Fibroblast of lung (primary cell): ENCODE measurements at places on chromosomes 7 and 10. TPM values are rescaled to one million over a fixed set of nuclear protein-coding genes. Genes with fewer than 3 reads are reported as not detected.

- no peak within 1 kb of the TSS for H3K4me3 ChIP-seq
- H3K36me3 ChIP-seq: no peaks in the 10 kb centered on the region
- no peaks in the 10 kb centered on the region for H3K4me1 ChIP-seq
- DNase-seq: peak; percentile 41
Observed at GRCh38 chr7:14902589-14903067, at the start of gene DGKB. Gene DGKB (minus strand): TSS chr7:14902751.

Gene CREM
- 25.7 and 29.9 TPM in 2 replicates for total RNA-seq

DNA sequence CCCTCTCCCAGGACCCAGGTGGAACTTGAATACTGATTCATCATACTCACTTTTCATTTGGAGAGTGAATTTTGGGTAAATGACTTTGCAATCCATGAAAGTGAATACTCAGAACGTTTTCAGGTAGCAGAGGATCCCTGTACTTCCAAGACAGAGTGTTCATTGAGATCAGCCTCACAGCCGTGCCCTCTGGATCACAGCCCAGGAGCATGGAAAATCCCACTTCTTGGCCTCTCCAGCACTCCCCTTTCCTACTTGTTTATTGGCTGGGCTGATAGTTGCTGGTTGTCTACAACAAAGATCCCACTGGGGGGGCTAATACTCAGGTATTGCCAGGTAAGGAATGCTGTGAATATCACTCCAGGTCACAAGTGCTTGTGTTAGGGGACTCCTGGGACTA is 5.9 kb downstream of the GCK start:
- peaks cover 4% of the 10 kb centered on the region for H3K4me1 ChIP-seq
- no peaks in the 10 kb centered on the region for H3K36me3 ChIP-seq
- DNase-seq: no peak
- H3K27me3 ChIP-seq: peaks cover 16% of the 10 kb centered on the region

DNA sequence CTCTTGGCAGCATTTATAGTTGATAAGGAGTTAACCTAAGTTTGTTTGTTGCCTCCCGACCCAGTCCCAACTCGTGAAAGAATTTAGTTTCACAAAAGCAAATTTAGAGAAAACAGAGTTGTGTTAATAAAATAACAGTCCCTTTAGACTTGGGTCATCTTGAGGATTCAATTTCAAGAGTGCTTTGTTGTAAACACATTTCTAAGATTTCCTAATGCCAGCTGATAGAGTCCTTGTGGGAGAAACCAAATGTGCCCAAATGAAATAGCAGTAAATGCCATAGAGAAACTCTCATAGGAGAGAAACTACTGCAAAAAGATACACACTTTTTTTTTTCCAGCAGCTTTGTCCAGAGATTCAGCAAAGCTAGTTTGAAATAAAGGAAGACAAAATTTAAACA is 211.3 kb upstream of the BMPER start:
- no peaks in the 10 kb centered on the region for H3K36me3 ChIP-seq
- no peak overlapping the region for H3K27ac ChIP-seq
- H3K27me3 ChIP-seq: no peaks in the 10 kb centered on the region
- DNase-seq: no peak
- no peak overlapping the region for H3K4me3 ChIP-seq

- no peaks in the 10 kb centered on the region for H3K36me3 ChIP-seq
- no peak overlapping the region for H3K4me3 ChIP-seq
- DNase-seq: no peak
- no peaks in the 10 kb centered on the region for H3K27me3 ChIP-seq
- no peak overlapping the region for H3K27ac ChIP-seq
Observed at GRCh38 chr10:122476333-122476695, 15.0 kb downstream of the HTRA1 start.

Gene WDFY4
- total RNA-seq: under 0.01 and 0.66 TPM in 2 replicates

- DNase-seq: no peak
- no peaks in the 10 kb centered on the region for H3K36me3 ChIP-seq
- peak overlapping the region; percentile 22 for H3K27ac ChIP-seq
- H3K27me3 ChIP-seq: no peaks in the 10 kb centered on the region
Observed at GRCh38 chr7:43570688-43571365, 12.1 kb upstream of the STK17A start.

- no peaks in the 10 kb centered on the region for H3K4me1 ChIP-seq
- no peak for DNase-seq
- no peak overlapping the region for H3K4me3 ChIP-seq
- H3K27ac ChIP-seq: no peak overlapping the region
- no peaks in the 10 kb centered on the region for H3K36me3 ChIP-seq
Observed at GRCh38 chr10:34918060-34918775, 103.1 kb upstream of the PARD3 start.

DNA sequence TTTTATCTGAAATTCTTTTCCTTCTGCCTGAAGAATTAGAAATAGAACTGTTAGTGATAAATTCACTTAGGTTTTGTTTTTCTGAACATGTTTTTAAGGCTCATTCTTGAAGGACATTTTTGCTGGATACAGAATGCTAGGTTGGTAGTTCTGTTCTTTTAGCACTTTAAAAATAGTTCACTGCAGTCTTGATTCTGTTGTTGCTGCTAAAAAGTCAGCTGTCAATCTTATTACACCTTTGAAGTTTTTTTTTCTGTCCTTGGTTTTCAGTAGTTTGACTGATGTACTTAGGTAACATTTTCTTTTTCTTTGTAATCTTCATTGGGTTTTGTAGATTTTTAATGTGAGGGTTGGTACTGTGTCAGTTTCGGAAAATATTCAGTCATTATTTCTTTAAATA is 48.7 kb downstream of the C1GALT1 start:
- H3K27ac ChIP-seq: no peak overlapping the region
- no peaks in the 10 kb centered on the region for H3K36me3 ChIP-seq
- DNase-seq: no peak
- no peak overlapping the region for H3K4me3 ChIP-seq

DNA sequence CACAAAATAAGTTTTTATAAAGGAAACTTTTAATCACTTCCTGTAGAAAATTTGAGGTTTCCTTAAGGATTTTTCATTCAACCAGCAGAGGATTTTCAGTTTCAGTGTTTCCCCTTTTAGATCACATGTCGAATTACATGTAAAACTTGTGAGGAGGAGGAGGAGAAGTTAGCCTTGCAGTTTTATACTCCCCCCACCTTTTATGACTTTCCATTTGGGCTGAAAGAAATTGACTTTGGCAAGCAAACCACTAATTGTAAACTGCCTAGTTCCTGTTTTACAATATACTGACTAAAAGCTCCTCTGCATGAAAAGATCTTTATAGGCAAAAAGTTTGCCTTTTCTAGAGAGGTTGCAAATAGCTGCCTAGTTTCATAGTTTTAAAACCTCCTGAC is 3.0 kb downstream of the BAMBI start:
- H3K36me3 ChIP-seq: no peaks in the 10 kb centered on the region
- peak overlapping the region; percentile 0 for H3K4me3 ChIP-seq
- peaks cover 9% of the 10 kb centered on the region for H3K27me3 ChIP-seq
- no peak for DNase-seq
- H3K27ac ChIP-seq: no peak overlapping the region

- H3K36me3 ChIP-seq: no peaks in the 10 kb centered on the region
- peaks cover 14% of the 10 kb centered on the region for H3K4me1 ChIP-seq
- peak; percentile 58 for DNase-seq
- H3K27me3 ChIP-seq: no peaks in the 10 kb centered on the region
- H3K27ac ChIP-seq: peak overlapping the region; percentile 10
Observed at GRCh38 chr7:41046221-41046761, 656.6 kb downstream of the INHBA start.

- H3K4me3 ChIP-seq: no peak overlapping the region
- no peak overlapping the region for H3K27ac ChIP-seq
- H3K36me3 ChIP-seq: no peaks in the 10 kb centered on the region
- DNase-seq: no peak
- no peaks in the 10 kb centered on the region for H3K4me1 ChIP-seq
Observed at GRCh38 chr10:46309511-46310142, 22.8 kb downstream of the ANTXRL start.

DNA sequence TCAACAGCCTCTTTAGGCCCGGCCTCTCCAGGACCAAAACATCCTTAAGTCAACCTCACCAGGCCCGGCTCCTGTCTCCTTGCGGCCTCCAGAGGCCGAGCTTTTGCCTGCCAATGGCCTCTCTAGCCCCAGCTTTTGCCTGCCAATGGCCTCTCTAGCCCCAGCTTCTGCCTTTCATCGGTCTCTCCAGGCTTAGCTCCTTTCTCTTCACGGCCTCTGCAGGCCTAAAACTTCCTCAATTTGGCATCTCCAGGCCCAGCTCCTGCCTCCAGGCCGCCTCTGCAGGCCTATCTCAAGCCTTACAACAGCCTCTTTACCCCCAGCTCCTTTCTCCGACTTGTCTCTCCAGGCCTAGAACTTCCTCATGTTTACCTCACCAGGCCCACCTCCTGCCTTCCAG is 15.7 kb upstream of the TMEM248 start:
- H3K4me1 ChIP-seq: no peaks in the 10 kb centered on the region
- H3K27ac ChIP-seq: no peak overlapping the region
- H3K36me3 ChIP-seq: no peaks in the 10 kb centered on the region
- H3K27me3 ChIP-seq: no peaks in the 10 kb centered on the region
- no peak overlapping the region for H3K4me3 ChIP-seq

DNA sequence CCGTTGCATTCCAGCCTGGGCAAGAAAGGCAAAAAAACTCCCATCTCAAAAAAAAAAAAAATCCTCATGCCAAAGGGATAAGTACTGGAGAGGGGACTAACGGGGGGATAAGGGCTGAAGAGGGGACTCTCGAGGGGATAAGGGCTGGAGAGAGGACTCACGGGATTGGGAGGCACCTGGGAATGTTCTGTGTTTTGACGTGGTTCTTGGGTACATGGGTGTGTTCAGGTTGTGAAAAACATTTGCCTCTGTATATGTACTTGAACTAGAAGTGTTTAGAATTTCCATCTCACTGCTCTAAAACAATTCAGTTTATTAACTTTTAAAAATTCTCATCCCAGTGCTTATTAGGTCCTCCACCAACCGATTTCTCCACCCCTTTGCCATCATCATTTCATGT is 4.5 kb downstream of the FKBP6 start:
- no peak for DNase-seq
- no peak overlapping the region for H3K4me3 ChIP-seq
- no peaks in the 10 kb centered on the region for H3K36me3 ChIP-seq
- H3K27ac ChIP-seq: no peak overlapping the region
- H3K4me1 ChIP-seq: no peaks in the 10 kb centered on the region

Gene IFRD1
- total RNA-seq: 106 and 127 TPM in 2 replicates

DNA sequence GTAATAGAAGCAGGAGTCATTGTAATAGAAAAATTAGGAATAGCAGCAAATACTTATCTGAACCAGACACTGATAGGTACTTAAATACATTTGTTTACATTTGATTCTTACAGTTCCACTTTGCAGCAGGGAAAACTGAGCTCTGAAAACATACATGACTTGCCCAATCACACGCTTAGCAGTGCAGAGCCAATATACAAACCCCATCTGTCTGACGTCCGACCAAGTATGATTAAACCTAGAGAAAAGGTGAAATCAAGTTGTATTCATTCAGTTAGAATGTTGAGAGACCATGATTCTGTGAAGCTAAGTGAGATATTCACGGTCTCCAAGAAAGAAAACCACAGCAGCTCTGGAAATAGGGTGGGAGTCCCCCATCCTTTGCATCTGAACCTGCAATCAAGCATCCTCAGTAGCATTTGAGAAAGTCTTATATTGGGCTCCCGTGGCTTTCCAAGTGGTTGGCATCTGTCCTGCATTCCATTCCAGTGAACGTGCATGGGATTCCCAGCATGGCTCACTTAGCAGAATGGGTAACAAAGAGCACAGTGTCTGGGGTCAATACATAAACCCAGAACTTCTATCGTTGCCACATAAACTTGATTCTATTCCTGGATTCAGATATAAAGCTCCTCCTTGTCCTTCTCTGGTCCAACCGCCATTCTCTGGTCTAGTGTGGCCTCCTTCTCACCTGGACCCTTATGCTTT is 148.7 kb upstream of the RSU1 start:
- peak overlapping the region; percentile 94 for H3K27ac ChIP-seq
- no peak overlapping the region for H3K4me3 ChIP-seq
- H3K4me1 ChIP-seq: peaks cover 22% of the 10 kb centered on the region
- H3K36me3 ChIP-seq: no peaks in the 10 kb centered on the region

DNA sequence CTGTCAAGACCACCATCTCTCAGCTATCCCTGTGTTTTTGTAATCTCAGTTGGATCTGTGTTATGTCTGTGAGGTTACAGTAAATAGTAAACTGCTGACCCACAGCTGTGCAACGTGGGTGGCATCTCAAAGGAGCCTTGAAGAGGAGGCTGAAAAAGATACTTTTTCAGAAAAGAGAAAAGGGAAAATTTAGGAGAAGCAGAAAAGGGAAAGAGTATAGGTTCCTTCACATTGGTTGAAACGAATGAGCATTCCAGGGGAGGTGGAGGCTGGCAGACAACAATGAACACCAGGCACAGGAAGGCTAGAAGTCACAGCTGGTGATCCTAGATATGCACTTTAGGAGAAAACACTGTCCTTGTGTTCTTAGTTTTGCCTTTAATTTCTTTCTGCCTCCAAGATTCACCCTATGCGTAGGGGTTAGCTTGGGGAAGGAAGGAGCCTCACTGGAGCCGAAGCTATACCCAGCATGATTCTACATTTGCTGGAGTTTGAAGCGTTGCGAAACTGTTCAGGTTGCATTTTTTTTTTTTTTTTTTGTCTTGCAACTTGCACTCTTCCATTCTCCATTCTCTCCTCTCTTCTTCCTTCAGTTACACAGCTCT is 18.3 kb downstream of the CPED1 start:
- H3K27me3 ChIP-seq: no peaks in the 10 kb centered on the region
- H3K4me1 ChIP-seq: peaks cover 15% of the 10 kb centered on the region
- peak; percentile 30 for DNase-seq
- H3K4me3 ChIP-seq: no peak overlapping the region
- H3K36me3 ChIP-seq: no peaks in the 10 kb centered on the region

DNA sequence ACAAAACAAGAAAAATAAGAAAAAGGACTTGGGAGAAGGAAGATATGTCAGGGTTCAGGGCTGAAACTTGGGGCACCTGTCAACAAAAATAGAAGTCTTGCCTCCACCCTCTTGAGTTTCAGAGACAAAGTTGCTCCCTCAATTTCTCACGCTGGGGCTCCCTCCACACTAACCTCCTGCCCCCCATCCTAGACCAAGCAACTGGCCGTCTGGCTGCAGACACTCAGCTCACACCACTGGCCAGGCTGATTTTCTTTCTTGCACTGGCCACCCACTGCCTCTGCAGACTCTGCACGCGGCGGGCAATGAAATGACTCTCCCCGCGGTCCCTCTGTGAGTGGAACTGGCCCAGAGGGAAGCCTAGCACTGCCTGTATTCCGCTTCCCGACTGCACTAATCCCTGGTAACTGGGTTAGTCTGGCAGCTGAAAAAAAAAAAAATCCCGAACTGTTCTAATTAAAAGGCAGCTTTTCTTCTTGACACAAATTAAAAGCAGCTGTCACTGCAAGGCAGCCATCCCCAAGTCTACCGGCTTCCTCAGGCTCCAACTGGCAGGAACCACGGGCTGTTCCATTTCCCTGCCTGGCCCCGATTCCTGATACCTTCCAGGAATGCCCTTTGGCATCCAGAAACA is 83.5 kb downstream of the SPDYE5 start:
- DNase-seq: no peak
- no peaks in the 10 kb centered on the region for H3K4me1 ChIP-seq
- no peak overlapping the region for H3K4me3 ChIP-seq

Gene HECW1
- 0.77 and 6.1 TPM in 2 replicates for total RNA-seq
